ENCODE measurements at places on chromosomes 5 and 9. TPM values are rescaled to one million over a fixed set of nuclear protein-coding genes. Genes with fewer than 3 reads are reported as not detected.
A peak's percentile ranks its signal among the peaks of the same experiment; 100 is the strongest.

The LEAP2 gene
- total RNA-seq = 2.0 TPM

The GDF9 gene
- total RNA-seq = 1.2 TPM

The PCDHA4 gene
- total RNA-seq = not detected

The SLIT3 gene
- total RNA-seq = 0.30 TPM

The BNIP1 gene
- 29.4 TPM for total RNA-seq

The YIPF5 gene
- total RNA-seq = 33.3 TPM

DNA sequence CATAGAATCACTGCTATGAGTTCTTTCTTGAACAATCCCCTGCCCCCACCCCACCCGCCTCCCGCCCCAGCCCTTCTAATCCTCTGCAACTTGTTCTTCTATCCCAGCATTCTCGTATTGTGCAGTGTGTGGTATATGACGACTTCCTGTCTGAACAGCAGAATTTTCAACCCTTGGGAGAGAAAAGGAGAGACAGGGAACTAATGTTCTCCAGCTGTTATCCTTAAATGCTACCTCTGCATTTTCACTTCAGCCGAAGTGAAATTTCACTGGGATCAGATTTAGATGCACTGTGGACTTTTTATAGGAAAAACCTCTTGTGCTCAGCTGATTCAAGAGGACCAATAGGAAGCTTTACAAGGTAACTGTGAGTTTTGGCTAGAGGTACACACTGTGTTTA is 2.2 kb downstream of the FBXL7 start:
- no peaks in the 10 kb centered on the region for H3K36me3 ChIP-seq
- peaks cover 38% of the 10 kb centered on the region for H3K27me3 ChIP-seq
- no peaks in the 10 kb centered on the region for H3K4me1 ChIP-seq
- DNase-seq = no peak

GRCh38 chr9:69433392-69433791 is 108.4 kb downstream of the ENTREP1 start:
- H3K27ac ChIP-seq = no peak overlapping the region
- DNase-seq = no peak
- no peaks in the 10 kb centered on the region for H3K4me1 ChIP-seq
- H3K4me3 ChIP-seq = no peak overlapping the region
- H3K27me3 ChIP-seq = no peaks in the 10 kb centered on the region
- no peaks in the 10 kb centered on the region for H3K36me3 ChIP-seq

DNA sequence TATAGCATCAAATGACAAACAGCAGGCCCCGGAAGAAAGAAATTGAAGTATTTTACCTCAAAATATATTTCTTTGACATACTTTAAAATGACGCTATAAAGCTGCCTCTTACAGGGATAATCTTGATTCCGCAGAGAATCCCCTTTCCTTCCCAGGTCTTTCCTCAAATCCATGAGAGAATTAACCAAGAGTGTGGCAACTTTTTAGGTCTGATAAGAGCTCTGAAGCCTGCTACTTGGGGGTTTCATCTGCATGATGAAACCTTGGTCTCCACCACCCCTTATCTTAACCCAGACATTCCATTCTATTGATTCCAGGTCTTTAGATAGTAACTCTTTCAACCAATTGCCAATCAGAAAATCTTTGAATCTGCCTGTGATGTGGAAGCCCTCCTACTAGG is 173.8 kb downstream of the CEMIP2 start:
- H3K4me1 ChIP-seq = no peaks in the 10 kb centered on the region
- H3K27ac ChIP-seq = no peak overlapping the region

DNA sequence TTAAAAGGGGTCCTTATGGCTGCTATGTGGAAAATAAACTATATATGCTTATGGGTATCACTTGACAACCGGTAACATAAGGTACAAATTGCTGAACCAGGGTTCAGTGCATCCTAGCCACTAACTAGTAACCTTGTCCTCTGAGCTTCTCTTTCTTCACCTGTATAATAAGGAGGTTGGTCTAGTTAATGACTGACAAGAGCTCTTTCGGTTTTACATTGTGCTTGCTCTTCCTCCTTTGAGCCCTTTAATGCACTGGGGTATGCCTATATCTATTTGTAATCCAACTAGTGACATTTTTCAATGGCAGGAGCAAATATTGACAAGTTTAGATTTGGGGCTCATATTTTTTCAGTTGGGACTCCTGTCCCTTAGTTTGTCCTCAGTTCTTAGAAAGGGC is 66.1 kb downstream of the NPR3 start:
- H3K36me3 ChIP-seq = no peaks in the 10 kb centered on the region
- no peaks in the 10 kb centered on the region for H3K27me3 ChIP-seq
- H3K4me3 ChIP-seq = no peak overlapping the region

GRCh38 chr9:2740616-2741015 is 23.3 kb downstream of the KCNV2 start:
- H3K4me3 ChIP-seq = no peak overlapping the region
- no peak for DNase-seq
- no peaks in the 10 kb centered on the region for H3K4me1 ChIP-seq
- peaks cover 21% of the 10 kb centered on the region for H3K36me3 ChIP-seq

GRCh38 chr5:7320701-7321301 is 75.1 kb upstream of the ADCY2 start:
- no peak overlapping the region for H3K27ac ChIP-seq
- no peaks in the 10 kb centered on the region for H3K4me1 ChIP-seq
- DNase-seq = no peak
- no peak overlapping the region for H3K4me3 ChIP-seq
- H3K36me3 ChIP-seq = no peaks in the 10 kb centered on the region

- no peaks in the 10 kb centered on the region for H3K27me3 ChIP-seq
- H3K4me1 ChIP-seq = no peaks in the 10 kb centered on the region
- no peak overlapping the region for H3K27ac ChIP-seq
- DNase-seq = no peak
- peaks cover 9% of the 10 kb centered on the region for H3K36me3 ChIP-seq
These were observed 19.3 kb downstream of the BRD3 start for GRCh38 chr9:134048582-134048968.

DNA sequence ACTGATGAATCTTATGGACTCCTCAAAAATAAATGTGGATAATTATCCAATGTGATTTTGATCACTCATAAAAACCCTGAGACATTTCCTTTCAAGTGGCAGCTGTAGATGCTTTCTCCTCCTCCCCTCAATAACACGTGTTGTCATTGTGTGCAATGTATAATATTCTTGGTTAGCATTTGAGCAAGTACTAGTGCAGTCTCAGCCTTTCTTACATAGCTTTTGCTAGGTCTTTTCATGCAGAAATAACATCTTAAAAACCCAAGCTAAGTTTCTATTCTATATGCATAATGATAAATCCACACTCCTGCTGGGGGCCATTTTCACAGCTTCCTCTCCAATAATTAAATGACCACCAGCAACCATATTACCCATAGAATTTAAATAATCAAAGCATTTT is 1835.2 kb upstream of the NUDT12 start:
- no peak for DNase-seq
- H3K4me3 ChIP-seq = no peak overlapping the region
- no peaks in the 10 kb centered on the region for H3K36me3 ChIP-seq
- no peaks in the 10 kb centered on the region for H3K4me1 ChIP-seq
- no peaks in the 10 kb centered on the region for H3K27me3 ChIP-seq
- H3K27ac ChIP-seq = no peak overlapping the region

DNA sequence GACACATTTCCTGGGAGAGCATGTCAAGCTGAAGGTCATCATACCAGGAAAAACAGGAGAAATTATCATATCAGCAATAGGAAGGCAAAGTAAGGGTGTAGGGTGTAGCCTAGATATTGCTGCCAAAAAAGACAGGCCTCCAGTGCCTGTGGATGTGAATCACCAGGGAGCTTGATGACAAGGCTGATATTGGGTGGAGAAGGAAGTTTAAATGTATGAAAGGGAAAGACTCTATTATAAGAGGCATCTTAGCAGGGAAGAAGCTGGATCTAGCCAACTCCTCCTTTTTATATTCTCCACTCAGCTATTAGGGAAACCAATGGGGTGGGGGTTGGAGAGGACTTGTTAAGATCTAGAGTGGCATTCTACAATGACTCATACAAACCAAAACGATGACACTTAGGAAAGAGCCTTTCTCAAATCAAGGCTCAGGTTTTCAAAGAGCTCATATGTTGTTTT is 13.4 kb upstream of the TXNDC8 start:
- no peaks in the 10 kb centered on the region for H3K36me3 ChIP-seq
- peak; percentile 4 for DNase-seq
- no peak overlapping the region for H3K27ac ChIP-seq
- no peaks in the 10 kb centered on the region for H3K27me3 ChIP-seq
- H3K4me1 ChIP-seq = no peaks in the 10 kb centered on the region
- no peak overlapping the region for H3K4me3 ChIP-seq

GRCh38 chr9:123225374-123225813 is 43.0 kb downstream of the STRBP start:
- H3K27me3 ChIP-seq = no peaks in the 10 kb centered on the region
- H3K36me3 ChIP-seq = peaks cover 2% of the 10 kb centered on the region
- DNase-seq = peak; percentile 82
- H3K27ac ChIP-seq = peak overlapping the region; percentile 74

DNA sequence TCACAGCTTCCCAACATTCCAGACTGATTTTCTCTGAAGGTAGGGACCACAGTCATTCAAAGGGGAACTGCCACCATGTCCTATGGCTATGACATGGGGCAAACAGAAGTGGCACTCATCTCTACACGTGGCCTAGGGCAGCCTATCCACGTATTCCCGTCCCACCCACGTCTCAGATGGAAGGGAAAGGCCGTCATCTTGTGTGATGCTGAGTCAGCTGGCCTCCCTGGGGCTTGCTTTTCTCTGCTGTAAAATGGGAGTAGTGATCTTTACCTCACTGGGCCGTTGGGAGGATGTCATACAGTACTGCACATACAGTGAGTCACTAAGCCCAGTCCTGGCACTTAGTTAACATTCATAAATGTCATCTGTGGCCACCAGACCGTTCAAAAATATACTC is 72.3 kb downstream of the RAPGEF1 start:
- peaks cover 2% of the 10 kb centered on the region for H3K36me3 ChIP-seq
- peak overlapping the region; percentile 59 for H3K4me3 ChIP-seq

GRCh38 chr5:5005353-5005752 is 134.8 kb upstream of the ADAMTS16 start:
- H3K27me3 ChIP-seq = peaks cover 3% of the 10 kb centered on the region
- H3K4me3 ChIP-seq = no peak overlapping the region
- DNase-seq = no peak
- no peaks in the 10 kb centered on the region for H3K4me1 ChIP-seq

GRCh38 chr9:120446671-120447070 is 133.3 kb downstream of the CDK5RAP2 start:
- no peaks in the 10 kb centered on the region for H3K27me3 ChIP-seq
- peaks cover 7% of the 10 kb centered on the region for H3K4me1 ChIP-seq
- H3K36me3 ChIP-seq = peaks cover 36% of the 10 kb centered on the region
- DNase-seq = no peak
- no peak overlapping the region for H3K27ac ChIP-seq

DNA sequence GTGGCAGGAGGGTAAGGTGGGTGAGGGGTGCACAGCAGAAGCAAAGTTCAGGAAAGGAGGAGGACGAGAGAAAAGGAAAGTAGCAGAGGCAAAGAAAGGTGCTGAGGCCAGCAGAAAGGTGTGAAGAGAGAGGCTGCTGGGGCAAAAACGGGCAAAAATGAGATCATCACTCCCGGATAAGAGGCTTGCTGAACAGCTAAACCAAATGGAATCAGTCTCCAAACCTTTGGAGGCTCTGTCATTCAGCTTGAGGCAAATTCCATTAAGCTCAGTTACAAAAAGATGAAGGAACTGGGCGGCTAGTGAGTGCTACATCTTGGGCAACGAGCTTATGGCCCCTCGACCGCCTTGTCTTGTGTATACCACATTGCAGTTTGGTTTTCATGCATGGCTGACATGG is 136.4 kb downstream of the FSTL4 start:
- H3K4me3 ChIP-seq = no peak overlapping the region
- H3K4me1 ChIP-seq = no peaks in the 10 kb centered on the region
- H3K27ac ChIP-seq = no peak overlapping the region
- DNase-seq = no peak

DNA sequence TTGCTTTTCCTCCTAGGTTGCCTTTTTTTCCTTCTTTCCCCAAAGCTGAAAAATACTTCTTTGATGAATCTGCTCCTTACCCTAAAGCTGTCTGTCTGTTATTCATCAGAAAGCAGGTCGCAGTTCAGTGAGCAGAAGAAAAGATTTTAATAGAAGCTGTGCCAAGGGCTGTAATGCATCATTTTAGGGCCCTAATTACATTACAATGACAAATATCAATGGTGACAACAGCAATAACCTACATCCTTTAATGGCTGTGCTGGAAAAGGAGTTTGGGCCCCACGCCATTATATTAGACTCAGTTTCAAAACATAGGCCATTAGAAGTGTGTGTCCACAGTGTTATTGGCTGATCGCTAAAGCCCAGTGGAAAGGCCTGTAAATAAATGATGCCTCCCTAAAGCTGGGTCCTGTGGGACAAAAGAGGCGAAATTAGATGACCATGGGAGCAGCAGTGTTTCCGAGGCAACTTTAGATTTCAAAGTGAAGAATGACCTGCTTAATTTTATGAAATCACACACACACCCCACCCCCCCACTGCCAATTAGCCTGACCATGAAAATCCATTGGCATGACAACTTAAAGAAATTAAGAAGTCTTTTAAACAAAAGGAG is 38.4 kb downstream of the TLE4 start:
- no peaks in the 10 kb centered on the region for H3K27me3 ChIP-seq
- peaks cover 50% of the 10 kb centered on the region for H3K4me1 ChIP-seq
- no peak overlapping the region for H3K4me3 ChIP-seq
- H3K36me3 ChIP-seq = peaks cover 12% of the 10 kb centered on the region
- no peak for DNase-seq

DNA sequence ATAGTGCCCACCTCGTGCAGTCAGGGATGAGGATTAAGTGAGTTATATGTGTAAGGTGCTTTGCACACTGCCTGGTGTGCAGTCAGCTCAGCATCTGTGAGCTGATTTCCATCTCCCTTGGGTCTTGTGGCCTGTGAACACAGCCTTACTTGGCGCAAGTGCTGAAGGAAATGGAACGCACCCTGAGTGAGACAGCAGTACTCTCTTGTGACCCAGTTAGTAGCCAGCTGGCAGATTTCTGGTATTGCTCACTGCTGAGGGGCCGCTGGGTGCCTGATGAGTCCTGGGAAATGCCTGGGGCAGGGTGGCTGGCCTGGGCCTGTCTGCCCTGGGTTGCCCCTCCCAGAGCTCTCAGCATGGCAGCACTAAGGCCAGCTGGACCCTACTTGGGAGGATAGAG is 90.9 kb upstream of the BOD1 start:
- no peaks in the 10 kb centered on the region for H3K27me3 ChIP-seq
- no peak overlapping the region for H3K27ac ChIP-seq
- H3K4me1 ChIP-seq = no peaks in the 10 kb centered on the region
- H3K4me3 ChIP-seq = no peak overlapping the region
- H3K36me3 ChIP-seq = no peaks in the 10 kb centered on the region
- no peak for DNase-seq

- H3K4me3 ChIP-seq = no peak overlapping the region
- H3K27me3 ChIP-seq = peaks cover 34% of the 10 kb centered on the region
- no peak for DNase-seq
- H3K4me1 ChIP-seq = peaks cover 10% of the 10 kb centered on the region
These were observed 124.2 kb downstream of the TRIO start for GRCh38 chr5:14267166-14267838.

Data from activated naive CD4-positive, alpha-beta T cell treated with anti-CD3 and anti-CD28 coated beads for 36 hours (primary cell).